G401 (cell line): ENCODE measurements at places on chromosomes 11 and 22. TPM values are rescaled to one million over a fixed set of nuclear protein-coding genes. Genes with fewer than 3 reads are reported as not detected.

DNA sequence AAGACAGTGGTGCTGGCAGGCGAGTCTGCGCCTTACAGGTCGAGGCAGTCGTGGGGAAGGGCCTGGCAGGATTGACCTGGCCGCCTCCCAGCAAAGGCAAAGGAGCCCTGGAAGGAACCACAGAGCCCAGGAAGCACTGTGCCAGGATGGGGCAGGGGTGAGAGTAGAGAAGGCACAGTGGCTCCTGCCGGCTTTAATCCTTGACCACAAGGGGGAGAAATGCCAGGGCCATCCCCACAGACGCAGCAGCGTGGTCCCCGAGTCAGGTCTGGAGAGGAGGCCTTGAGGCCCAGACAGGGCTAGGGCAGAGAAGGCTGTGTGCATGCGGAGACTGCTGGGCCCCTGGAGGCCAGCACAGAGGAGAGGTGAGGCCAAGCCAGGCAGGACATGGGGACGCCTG lies 9.9 kb upstream of the NDUFS8 start:
- DNase-seq = no peak

GRCh38 chr11:75706260-75706729 lies 11.3 kb upstream of the MOGAT2 start:
- DNase-seq = peak; percentile 51

GRCh38 chr11:109604481-109605400 lies 182.8 kb downstream of the C11orf87 start:
- DNase-seq = no peak

DNA sequence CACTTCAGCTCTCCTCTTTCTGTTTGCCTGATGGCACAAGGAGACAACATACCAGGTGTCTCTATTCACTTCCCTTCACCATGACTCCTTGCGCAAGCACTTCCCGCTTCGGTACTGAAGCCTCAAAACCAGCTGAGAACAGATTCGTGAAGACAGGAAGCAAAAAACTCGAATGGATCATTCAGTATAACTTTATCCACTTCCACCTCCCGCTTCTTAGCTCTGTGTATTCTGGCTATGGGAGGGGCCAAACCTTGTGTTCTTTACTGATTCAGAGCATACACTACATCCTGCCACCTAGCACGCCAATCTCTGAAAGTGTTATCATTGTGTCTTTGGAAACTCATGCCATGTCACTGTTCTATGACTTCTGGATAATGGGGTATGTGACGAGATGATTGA lies 62.2 kb upstream of the ADA2 start:
- no peak for DNase-seq

DNA sequence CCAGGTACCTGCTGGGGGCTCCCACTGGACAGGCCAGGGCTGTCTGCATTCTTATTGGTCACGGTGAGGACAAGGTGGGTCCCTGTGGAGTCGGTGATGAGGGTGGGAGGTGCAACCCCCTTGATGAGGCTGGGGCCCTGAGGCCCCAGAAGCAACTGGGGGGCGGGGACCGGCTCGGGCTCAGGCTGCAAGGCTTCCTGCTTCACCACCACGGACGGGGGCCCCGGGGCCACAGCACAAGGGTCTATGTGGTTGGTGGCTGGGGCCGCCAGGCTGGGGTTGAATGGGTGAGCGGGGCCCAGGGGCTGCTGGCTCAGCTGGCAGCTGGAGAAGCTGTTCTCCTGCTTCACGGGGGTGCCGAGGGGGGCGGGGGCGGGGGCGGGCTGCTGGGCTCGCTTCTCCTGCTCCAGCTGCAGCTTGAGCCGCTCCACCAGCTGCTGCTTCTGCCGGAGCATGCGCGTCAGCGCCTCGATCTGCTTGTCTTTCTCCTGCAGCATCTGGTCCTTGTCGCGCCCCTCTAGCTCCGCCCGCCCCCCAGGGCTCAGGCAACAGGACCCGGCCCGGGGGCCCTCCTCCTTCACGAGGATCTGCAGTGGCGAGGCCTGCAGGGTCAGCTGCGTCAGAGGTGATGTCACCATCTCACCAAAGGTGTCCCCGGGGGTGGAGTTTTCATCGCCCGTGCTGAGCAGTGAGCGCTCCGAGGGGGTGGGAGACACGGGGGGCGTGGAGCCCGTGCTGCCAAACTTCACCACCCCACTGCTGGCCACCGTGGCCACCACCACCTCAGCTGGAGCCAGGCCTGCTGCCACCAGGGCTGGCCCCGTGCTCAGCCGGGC lies 48.2 kb downstream of the SGSM3 start:
- DNase-seq = no peak

DNA sequence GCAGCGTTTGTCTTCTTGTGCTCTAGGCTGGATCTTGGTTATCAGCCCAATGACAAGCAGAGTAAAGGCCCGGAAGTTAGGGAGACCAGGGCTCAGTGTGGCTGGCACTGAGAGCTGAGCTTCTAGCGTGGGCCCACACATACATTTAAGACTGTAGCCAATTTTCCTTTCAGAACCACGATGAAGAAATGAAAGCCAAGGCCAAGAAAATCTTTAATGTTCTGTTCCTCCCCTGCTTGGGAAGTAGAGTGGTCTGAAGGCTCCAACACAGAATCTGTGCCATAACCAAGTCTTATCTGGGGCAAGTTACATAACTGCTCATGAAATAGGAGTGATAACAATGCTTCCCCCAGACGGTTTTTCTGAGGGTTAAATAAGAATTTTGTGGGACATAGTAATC lies 4.7 kb upstream of the ST3GAL4 start:
- DNase-seq = no peak

- DNase-seq = peak; percentile 53
Observed at GRCh38 chr11:123742031-123742723, 717 bp upstream of the ZNF202 start.

DNA sequence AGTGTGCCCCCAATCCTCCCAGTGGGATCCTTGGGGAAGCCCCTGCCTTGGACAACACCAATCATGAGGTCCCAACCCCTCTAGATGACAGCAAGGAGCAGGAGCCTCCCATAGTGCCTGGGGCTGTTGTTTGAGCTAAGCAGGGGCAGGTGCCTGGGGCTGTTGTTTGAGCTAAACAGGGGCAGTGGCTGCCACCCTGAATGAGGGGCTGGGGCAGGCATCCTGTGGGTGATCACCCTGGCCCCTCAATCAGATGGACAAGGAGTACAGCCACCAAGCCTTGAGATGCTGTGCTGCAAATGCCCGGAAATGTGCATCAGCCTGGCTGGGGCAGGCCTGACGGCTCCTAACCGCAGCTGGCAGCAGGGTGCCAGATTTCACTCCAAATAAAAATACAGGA lies 66.7 kb downstream of the MYEOV start:
- no peak for DNase-seq

GRCh38 chr11:28621753-28622152 lies 513.6 kb downstream of the METTL15 start:
- peak; percentile 82 for DNase-seq

GRCh38 chr11:70312401-70313357 lies 42.2 kb downstream of the PPFIA1 start:
- DNase-seq = no peak

DNA sequence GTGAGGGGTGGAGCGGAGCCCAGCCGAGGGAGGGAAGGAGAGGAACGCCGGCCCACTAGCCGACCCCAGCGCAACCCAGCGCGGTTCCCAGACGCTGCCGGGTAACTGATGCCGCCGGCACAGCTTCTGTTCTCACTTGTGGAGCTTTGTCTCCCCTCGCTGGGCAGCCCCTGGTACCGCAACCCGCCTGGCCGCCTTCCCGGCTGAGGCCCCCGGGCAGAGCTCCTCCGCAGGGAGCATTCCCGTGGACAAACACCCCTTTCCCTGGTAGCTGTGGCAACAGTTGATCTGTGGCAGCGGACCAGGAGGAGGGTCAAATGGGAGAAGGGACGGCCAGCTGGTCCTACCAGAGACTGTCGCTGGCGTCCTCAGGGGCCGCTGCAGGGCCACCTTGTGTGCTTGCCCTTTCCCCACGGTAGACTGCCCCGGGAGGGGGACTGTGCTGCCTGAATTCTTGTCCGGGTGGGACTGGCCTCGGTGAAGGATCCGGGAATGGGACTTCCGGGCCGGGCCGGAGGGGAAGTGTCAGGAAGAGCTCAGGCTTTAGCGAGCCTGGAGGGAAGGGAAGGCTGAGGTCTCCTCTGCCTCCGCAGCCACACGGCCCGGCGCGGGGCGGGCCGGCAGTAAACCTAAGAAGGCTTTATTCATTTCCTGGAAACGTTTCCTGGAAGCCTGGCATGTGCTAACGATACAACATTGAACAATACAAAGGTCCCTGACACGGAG lies 468.0 kb downstream of the OPCML start:
- peak; percentile 84 for DNase-seq

DNA sequence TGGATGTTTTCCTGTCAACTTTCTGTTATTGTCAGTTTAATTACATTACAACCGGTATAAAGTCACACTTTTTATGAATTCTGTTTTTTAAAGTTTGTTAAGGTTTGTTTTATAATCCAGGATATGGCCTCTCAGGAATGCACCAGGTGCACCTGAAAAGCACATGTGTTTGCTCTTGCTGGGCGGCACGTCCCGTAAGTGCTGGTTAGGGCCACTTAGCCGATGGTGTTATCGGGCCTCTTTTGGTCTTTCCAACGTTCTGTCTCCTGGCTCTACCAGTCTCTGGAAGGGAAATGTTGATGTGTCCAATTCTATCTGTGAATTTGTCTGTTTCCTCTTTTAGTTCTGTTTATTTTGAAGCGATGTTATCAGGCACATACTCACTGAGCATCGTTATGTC lies 695.7 kb downstream of the BRD1 start:
- no peak for DNase-seq

GRCh38 chr11:11414996-11415395 lies 61.9 kb upstream of the CSNK2A3 start:
- peak; percentile 68 for DNase-seq

DNA sequence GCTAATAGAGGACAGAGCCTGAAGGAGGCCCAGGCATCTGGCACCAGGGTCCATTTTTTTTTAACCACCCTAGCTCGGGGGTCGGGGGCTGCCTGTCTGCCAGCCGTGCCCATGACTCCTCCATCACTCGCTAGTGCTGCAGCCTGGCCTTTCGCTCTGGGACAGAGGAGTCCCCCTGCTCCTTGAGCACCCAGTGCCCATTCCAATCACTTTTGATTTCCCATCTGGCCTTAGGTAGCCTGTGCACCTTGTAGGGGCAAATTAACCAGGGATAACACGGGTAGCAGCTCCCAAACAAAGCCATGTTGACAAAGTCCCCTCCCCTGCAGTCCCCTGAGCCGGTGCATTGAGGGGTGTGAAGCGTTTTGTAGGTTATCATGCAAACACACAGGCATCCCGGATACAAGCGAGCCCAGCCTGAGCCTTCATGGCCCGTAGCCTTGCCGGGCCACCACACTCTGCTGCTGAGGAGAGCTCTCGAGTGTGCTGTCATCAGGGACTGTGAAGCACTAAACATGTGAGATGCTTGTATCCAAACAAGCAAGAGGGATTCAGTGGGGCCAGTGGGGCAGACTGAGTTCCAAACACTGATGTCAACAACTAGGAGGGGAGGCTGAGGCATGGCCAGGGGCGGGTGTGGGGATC lies 208.7 kb downstream of the DSCAML1 start:
- no peak for DNase-seq

GRCh38 chr11:115126092-115126491 lies 378.1 kb downstream of the CADM1 start:
- no peak for DNase-seq

GRCh38 chr11:45110562-45110961 lies 35.9 kb upstream of the PRDM11 start:
- DNase-seq = peak; percentile 85

DNA sequence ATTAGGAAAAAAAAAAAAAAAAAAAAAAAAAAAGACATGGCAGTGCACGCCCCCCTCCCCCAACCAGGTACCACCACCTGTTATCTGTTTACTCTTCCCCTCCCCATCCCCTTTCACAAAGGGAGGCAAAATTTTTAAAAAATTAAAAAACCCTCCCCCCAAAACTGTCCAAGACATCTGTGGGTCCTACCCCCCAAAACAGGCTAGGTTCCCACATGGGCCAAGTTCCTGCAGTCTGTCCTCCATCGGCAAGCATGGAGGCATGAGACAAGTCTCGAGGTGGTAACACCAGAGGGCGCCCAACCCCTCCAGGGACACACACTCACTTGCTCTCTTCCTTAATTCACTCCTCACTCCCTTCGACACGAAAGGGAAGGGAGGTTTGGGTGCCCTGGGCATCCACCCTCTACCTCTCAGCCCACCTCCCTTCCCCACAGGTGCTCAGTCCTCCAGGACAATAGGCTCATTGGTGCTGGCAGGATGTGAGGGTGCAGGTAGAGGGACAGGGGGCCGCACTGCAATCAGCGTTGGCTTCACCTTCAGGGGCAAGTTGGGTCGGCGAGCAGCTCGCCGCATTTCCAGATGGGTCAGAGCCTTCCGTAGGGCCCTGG lies 2.2 kb upstream of the TUT1 start:
- peak; percentile 58 for DNase-seq

GRCh38 chr22:31897842-31898805 lies 46.2 kb upstream of the YWHAH start:
- no peak for DNase-seq

DNA sequence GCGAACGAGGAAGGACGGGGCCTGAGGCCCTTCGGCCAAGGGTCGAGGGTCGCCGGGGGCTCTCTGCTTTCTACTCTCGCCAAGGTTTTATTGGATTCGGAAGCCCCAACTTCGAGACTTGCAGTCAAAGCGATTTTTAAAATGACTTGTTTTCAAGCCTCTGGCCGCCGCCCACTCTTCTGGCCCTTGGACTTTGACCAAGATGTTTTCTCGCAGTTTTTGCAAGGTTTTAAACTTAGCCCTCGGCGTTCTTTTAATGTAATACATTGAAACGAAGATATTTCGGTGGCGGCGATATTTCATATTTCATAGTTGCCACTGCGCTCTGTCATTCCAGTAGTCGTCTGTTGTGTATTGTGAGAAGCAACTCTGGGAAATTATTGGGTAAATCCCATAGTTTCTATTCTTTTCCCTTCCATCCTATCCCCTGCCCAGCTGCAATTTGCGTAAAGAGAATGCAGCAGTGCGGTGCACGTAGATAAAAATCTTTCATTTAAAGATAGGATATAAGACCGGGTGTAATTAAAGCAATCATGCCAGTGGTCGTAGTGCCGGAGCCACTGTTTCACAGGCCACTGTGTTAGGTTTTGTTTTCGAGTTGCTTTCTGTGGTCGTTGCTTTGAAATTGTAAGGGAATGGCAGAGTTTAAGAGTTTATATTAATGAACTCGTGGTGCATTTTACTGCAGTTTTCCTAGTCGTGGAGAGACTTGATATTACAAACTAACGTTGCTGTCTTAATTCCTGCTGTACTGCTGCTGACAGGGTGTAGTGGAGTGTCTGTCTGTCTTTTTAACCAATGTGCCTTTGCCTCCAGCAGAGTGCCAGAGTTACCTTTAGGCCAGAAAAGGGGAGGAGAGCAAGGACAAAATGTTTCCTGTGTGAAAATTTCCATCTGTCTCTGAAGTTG lies 702 bp downstream of the BIRC2 start:
- DNase-seq = peak; percentile 53

The FIBIN gene
- total RNA-seq = 0.95 TPM in 1 of 2 replicates, not detected in the other

The TMEM45B gene
- total RNA-seq = not detected in 2 replicates

The PTPRCAP gene
- not detected in 2 replicates for total RNA-seq

The OR10A2 gene
- not detected in 2 replicates for total RNA-seq

The CHRDL2 gene
- not detected in 2 replicates for total RNA-seq

The OR51B4 gene
- not detected in 2 replicates for total RNA-seq

The OR2D2 gene
- not detected in 2 replicates for total RNA-seq

The TMEM191B gene
- 1.8 and 2.3 TPM in 2 replicates for total RNA-seq

The APOA4 gene
- total RNA-seq = not detected in 2 replicates

The RIMBP3C gene
- 0.47 and 0.49 TPM in 2 replicates for total RNA-seq

The OR52H1 gene
- not detected in 2 replicates for total RNA-seq

The SDHAF2 gene
- total RNA-seq = 19.5 and 22.3 TPM in 2 replicates
